ENCODE measurements at places on chromosomes 11 and 22.

DNA sequence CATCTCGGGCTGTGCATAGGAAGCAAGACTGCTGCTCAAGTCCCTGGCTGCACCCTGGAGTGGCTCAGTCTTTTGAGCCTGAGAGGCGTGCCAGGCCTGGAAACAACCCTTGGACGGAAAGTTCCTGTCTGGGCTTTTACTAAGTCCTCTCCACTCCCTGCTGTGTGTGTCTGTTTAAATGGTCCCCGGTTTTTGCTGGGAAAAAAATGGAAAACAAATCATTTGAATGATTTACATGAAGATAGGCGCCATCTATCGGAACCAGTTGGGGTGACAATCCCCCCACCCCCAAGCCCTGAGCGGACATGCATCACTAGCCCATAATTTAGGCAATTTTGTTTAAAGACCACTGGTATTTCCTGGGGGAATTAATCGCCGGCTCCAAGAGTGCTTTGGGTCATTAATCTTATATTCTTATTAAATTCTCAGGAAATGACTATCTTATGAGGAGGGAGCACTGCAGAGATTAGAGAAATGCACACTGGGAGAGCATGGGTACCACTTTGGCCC lies 2.7 kb upstream of the GAB2 start:
- DNase-seq, result peak; percentile 74

GRCh38 chr22:45682064-45682463 lies 10.4 kb downstream of the ATXN10 start:
- no peak for DNase-seq

DNA sequence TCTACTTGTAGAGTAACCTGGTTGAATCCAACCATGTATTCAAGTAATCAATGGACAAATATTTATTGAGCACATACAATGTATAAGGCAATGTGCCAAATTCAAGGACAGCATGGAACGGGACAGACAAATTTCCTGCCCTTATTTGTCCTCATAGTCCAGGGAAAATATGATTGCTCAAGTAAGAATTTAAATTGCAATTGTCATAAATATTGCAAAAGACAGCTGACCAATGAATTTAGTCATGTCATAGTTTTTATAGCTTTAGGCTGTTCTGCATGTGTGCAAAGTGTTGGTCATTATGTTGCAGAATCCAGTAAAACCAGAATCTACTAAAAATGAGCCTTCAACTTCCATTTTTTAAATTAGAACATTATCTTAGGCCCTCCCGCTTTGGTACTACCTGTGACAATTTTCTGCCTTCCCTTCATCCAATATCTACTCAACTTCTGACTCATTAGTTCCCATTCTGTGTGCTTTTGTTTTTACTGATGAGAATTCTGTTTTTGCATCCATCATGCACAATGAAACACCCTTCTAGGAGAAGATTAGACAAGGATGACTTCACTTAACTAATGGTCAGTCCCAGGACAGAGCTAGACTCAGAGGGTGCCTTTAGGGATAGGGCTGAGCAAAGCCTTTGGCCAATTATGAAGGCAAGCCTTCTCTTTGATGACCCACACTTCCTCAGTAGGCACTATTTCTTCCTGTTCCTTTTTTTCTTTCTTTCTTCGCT lies 45.8 kb upstream of the FIBIN start:
- no peak for DNase-seq

GRCh38 chr11:8225589-8226036 lies 38.1 kb downstream of the LMO1 start:
- peak; percentile 77 for DNase-seq

GRCh38 chr11:113247221-113247620 lies 67.2 kb upstream of the TTC12 start:
- DNase-seq, result no peak

- no peak for DNase-seq
Measured at GRCh38 chr11:27319072-27319471, 43.9 kb downstream of the CCDC34 start.

DNA sequence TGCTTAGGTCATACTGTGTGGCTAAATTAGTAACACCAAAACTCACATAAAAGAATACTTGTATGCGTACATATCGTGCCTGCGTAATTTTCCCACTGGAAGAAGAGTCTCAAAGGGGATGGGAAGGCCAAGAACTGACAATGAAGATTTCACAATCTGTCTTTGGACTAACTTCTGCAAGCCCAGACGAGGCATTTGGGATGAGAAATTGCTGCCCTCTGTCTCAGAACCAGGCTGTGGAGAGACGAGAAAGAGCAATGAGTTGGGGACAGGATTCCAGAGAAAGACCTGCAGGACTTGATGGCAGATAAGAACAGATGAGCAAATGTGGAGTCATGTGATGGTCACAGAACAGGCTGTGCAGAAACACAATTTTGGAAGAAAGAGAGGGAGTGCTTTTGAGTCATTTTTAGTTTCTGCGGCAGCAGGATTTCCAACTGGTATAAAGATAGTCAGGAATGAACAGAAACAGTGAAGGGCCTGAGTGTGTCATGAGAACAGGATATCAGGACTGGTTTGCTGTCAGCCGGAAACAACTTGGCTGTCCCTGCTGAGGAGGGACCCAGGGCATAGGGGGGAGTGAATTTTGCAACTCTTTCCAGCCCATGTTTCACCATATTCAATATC lies 82.7 kb upstream of the CTSC start:
- DNase-seq, result no peak

GRCh38 chr11:45431046-45432018 lies 145.2 kb upstream of the SYT13 start:
- no peak for DNase-seq

- no peak for DNase-seq
Measured at GRCh38 chr11:15748132-15748531, 608.2 kb downstream of the SOX6 start.

- no peak for DNase-seq
Measured at GRCh38 chr11:92159931-92160330, 64.7 kb upstream of the FAT3 start.

Measured in BE2C (cell line).